Activated CD4-positive, alpha-beta T cell treated with anti-CD3 and anti-CD28 coated beads for 48 hours (primary cell): ENCODE measurements at places on chromosomes 7 and 10.

GRCh38 chr7:128955981-128956380 lies 18.3 kb downstream of the IRF5 start:
- DNase-seq, result no peak

DNA sequence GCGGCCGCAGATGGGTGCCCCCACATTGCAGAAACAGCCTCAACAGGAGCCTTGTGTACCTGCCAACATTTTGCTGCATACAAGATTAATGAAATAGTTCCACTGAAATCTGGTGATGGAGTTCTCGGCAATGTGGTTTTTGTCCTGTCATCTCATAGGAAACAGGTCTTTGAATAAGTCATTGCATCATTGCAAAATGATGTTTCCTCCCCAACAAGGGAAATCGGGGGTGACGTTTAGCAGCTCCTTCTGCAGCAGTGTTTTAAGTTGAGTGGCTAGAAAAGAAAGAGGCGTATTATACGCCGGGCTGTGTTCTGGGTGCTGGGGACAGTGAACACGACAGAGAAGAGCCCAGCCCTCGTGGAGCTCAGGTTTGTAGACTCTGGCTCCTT lies 177.0 kb downstream of the PRKAG2 start:
- no peak for DNase-seq

DNA sequence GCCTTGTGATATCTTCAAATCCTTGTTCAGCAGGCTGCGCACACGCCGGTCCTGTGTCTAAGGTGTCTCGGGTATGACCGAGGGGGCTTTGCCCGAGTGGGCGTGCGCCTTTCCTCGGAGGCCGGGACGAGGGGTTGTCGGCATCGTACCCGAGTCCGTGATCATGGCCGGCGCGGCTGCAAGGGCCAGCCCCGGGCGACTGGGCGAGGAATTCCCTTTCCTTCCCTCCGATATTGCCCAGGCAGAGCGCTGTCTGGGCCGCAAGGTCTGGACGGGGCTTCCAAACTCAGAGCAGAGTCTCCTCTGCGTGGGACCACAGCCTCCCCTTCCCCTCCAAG lies 59.7 kb downstream of the ZNF467 start:
- DNase-seq, result no peak

GRCh38 chr7:148385009-148385682 lies 205.4 kb upstream of the C7orf33 start:
- DNase-seq, result no peak

DNA sequence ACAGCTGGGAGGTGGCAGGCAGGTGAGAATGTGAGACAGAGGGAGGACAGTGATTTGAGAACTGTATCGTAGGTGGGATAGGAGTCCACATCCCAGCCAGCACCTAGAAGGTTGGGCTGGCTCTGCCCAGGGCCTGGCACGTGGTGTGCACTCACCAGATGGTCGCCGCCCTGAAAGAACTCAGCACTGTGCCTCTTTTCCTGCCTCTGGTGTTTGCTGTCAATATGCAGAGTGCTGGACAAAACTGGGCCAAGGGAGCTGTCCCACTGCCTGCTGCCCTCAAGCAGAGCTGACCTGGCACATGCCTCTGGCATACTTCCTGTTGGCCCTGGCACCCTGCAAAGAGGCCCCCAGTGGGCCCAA lies 36.8 kb downstream of the CHST3 start:
- no peak for DNase-seq

DNA sequence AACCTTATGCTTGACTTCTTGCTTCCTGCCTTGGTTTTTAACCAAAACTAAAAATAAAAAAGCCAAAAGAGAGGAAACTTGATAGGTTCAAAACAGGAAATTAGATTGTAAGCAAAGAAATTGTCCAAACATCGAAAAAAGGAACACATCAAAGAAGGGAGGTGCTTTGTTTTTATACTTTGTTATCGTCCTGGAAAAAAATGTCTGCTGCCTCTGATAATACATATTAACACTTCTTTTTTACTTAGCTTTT lies 286.6 kb upstream of the C7orf33 start:
- DNase-seq, result no peak

GRCh38 chr10:100878291-100878910 lies 34.4 kb upstream of the SLF2 start:
- DNase-seq, result peak; percentile 55
